ENCODE measurements at places on chromosomes 3 and 15.

DNA sequence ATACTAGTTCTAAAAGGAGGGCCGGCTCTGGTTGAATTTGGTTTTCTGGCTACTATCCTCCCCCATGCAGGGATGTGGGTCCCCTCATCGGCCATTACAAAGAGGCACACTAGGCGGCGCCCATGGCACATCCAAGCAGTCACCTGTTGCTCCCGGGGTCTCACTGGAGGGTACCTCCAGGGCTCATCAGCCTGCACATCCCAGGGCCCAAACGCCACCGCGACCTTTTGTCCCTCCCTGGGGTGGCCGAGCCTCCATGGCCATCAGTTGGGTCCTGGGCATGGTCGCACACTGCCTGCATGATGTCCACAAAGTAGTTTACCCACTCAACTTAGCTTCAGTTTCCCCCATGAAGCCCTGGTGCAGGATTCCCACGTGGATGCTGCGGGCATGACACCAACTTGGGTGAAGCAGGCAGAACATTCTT is 28.3 kb downstream of the IDH3A start:
- DNase-seq, result no peak

DNA sequence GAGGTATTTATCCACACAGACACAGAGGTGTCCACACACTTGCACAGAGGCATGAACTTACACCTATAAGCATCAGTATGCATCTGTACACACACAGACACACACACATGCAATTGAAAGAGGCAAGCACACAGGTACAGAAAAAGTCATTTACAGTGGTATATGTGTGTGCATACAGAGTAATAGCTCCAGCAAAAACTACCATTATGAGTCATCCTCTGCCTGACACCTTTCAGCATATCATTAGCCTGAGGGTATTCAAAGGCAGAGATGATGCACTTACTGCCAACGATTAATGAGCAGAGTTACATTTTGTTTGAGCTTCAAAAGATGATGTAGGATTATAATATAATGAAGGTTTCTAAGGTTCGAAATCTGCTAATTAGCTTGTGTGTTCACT is 100.3 kb upstream of the TPRG1 start:
- peak; percentile 13 for DNase-seq

DNA sequence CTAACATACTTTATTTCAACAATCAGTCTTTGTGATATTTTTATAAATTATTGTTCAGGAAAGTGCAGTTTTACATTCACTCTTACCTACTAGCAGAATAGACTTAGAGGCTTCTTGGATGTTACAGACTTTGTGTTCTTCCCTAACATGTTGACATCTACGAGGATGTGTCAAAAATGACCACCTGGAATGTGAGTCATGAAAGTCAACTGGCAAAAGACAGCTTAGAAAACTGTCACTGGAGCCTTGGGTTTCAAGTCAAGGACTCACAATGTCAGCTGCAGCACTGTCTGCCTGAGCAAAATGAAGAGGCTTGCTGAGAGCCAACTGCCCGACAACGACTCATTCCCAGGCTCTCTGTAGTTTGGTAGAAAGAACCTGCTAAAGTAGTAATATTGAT is 91.5 kb downstream of the CERS3 start:
- DNase-seq, result no peak

GRCh38 chr15:79447060-79447459 is 14.9 kb downstream of the MINAR1 start:
- no peak for DNase-seq

DNA sequence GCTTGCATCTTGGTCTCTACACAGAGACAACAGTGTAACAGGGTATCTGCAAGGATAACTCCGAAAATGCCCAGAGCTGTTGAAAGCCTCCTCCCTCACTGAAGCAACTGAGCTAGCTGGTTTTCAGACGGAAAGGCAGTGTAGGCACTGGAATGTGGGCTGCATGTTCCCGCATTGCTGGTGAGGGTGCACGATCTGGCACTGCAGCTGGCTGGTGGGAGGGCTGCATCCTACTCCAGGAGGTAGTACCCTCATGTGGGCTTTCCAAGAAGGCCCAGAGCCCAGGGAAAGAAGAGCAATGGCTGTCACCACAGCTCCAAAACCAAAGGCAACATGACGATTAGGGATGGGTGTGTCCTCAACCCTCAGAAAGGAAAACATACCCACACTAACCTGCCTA is 28.7 kb upstream of the RPS17 start:
- no peak for DNase-seq

Data from T-helper 2 cell treated with Interferon-gamma antibody and Interleukin-4, amounts not matched to agents 5 μg/mL and 100 μg/mL, for 36 hours (primary cell).